ENCODE measurements at places on chromosomes 5 and 9.

DNA sequence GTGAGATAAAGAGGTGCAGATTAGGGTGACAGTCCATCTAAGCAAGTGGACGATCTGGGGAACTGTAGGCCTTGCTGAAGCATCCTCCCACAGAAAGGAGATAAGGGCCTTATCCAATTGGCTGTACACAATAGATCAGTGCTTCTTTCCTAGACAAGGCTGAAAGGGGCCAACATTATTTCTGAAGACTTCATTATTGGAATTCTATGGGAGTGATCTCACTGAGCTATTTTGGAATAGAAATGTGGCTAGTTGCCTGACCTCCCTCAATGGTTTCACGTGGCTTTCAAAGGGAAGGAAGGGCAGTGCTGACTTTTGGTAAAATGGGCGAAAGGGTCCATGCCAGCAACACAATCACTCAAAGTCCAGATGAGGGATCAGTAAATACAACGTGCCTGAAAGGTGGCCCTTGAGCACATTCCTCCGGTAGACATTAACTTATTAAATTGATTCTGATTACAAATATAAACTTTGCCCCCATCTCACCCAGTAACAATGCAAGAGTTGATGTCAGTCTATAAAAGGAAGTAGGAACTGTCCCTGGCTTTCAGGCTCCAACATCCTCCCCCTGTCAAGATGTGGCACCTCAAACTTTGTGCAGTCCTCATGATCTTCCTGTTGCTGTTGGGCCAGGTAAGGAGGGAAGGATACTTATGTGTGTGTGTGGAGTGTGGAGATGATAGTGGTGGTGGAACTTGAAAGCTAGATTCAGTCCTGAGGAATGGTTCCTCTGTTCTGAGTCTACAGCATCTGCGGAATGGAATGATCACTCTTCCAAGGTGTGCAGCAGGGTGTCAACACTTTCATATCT is at the start of gene LEAP2:
TSS of gene LEAP2 (plus strand) at position 550 of the 811 bp plus-strand sequence. CDS start at position 577, 27 bp downstream.
- DNase-seq = no peak

DNA sequence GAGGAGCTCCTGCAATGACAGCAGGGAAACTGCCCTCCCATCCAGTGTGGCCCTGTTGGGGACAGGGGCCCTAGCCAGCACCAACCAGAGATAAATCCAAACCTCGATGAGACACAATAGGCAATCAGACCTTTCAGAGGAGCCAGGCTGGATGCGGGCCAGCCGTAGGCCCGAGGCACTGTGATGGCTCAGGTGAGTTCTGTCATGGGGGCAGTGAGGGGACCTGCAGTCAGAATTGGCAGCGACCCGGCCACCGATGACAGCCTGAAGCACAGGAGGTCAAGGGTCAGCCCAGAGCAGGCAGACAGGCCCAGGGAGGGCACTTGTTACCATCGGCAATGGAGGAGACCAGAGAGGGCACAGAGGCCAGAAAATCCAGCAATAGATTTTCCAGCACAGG is 90.8 kb downstream of the FRMD3 start:
- DNase-seq = no peak

- DNase-seq = no peak
These were observed 13.0 kb downstream of the RGS7BP start for GRCh38 chr5:64518793-64519192.

- no peak for DNase-seq
These were observed 15.5 kb upstream of the FCN1 start for GRCh38 chr9:134933076-134933659.

- DNase-seq = no peak
These were observed 1.9 kb upstream of the CLTB start for GRCh38 chr5:176418251-176418650.

DNA sequence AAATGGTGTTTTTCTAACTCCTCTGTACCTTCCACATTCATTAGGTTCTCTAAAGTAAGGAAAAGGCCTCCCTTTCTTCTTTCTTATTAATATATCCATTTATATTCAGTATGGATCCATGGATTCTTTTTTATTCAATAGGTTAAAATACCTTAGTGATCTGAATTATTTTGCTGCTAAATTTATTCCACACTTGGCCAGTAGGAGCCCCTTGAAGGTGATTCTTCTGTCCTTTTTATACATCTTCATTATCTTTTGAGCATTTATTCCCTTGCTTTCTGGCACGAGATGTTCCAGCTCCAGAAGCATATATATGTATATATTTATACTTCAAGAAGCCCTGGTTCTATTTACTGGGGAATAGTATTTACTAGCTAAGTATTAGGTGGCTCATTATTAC is 311.8 kb upstream of the SGCD start:
- DNase-seq = no peak

- DNase-seq = no peak
These were observed 1315.5 kb upstream of the C9orf72 start for GRCh38 chr9:28888806-28889205.

DNA sequence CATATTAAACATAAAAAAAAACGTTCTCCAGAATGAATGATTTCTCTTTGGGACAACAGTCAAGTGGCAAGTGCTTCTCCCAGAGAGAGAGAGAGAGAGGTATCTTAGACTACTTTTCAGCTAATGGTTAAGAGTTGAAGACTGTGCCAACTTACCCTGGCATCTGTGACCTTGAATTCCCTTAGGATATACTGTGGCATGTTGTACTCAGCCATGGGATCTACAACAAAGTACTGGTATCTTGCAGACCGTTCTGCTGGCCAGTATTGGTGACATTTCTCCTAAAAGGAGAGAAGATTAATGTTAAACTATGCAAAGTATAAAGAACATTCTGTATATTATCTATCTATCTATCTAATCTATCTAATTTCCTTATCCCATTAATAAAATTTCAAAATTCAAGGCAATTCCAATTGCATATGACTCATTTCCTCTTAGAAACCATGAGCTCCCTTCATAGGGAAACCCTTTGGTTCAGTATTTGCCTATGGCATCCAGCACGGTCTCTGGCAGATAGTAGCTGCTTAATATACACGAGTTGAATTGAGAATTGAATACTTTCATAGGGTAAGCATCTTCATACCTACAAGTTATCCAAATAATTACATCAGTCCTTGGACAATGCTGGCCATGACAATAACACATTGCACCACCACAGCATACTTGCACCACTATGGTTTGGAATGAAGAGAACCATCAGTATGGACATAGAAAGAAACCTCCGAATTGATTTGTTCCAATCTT is 539.4 kb upstream of the DMAC1 start:
- no peak for DNase-seq

- peak; percentile 73 for DNase-seq
These were observed 2.3 kb upstream of the TSC1 start for GRCh38 chr9:132946631-132947295.

GRCh38 chr5:31921852-31922305 is 252.2 kb downstream of the GOLPH3 start:
- no peak for DNase-seq

- DNase-seq = no peak
These were observed 15.6 kb downstream of the IRF1 start for GRCh38 chr5:132474881-132475496.

GRCh38 chr9:96156171-96156974 is 145.6 kb downstream of the HSD17B3 start:
- no peak for DNase-seq

GRCh38 chr5:149397530-149397929 is 18.4 kb upstream of the IL17B start:
- DNase-seq = no peak

GRCh38 chr5:127085796-127086195 is 12.5 kb upstream of the C5orf63 start:
- DNase-seq = no peak

GRCh38 chr5:149517461-149518122 is 33.6 kb downstream of the CSNK1A1 start:
- no peak for DNase-seq

GRCh38 chr5:93583768-93584595 is 960 bp downstream of the NR2F1 start:
- DNase-seq = peak; percentile 77

DNA sequence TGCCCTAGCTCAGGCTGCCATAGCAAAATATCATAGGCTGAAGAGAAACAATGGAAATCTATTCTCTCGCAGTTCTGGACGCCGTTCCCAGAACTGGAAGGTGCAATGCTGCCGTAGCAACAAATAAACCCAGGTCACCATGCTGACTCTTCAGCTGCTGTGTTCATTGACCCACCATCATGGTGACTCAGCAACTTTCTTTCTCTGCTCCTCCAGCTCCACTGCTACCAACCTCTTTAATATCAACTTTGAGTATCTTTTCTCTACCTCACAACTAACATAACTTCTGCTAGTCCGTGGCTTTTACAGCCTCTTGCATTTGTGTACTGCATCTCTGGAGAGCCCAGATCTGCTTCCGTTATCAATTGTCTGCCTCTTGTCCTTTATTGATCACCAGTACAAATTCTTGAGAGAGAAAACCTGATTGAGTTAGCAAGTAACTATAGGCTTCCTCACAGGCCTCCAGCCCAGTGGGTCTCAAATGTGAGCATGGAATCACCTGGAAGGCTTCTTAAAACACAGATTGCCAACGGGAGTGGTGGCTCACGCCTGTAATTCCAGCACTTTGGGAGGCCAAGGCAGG is 47.3 kb upstream of the SLC30A5 start:
- no peak for DNase-seq

DNA sequence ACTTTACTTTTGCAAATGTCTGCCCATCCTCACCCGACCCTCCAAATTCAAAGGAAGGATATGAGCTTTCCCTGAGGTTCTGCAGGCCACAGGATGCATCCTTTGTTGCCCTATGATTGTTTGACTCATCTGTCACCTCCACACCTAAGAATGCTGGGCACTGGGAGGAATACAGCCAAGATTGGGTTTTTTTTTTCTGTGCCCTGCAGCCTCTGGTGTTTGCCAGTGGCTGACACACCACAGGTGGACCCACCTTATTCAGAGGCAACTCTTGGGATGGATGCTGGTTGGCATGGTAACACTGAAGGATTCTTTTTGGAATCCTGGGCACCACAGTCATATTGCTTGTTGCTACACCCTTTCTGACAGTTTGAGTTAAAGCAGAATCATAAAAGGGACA is 29.7 kb downstream of the C9orf152 start:
- DNase-seq = no peak

DNA sequence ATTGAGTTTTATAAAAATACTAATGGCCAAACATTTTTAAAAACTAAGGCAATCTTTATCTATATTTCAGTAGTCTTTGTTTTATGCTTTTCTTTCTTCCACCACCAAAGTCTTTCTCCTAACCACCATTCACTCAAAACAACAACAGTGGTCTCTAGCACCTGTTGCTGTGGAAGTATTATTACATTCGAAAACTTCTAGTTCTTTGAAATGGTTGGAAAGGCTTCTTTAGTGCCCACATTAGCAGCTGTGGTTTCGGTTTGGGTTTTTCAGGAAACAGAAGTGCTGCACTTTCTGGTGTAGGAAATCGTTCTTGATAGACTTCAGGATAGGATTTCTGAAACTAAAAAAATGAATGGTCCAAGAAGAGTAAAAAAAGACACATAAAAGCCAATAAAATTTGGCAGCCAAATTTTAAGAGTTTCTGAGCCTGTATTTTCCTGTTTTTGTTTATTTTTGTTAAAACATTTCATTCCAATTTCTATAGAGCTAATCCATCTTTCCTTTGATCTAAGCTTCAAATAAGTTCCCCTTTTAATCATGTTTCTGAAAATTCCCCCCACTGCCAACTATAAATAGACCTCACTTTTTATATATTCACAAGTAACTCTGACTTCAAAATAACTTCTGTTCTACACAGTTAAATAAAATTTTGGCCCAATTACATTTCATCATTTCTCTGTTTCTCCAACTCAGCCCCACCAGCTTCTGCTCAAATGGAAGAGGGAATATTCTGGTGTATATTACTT is 102.2 kb downstream of the DEPDC1B start:
- DNase-seq = no peak

DNA sequence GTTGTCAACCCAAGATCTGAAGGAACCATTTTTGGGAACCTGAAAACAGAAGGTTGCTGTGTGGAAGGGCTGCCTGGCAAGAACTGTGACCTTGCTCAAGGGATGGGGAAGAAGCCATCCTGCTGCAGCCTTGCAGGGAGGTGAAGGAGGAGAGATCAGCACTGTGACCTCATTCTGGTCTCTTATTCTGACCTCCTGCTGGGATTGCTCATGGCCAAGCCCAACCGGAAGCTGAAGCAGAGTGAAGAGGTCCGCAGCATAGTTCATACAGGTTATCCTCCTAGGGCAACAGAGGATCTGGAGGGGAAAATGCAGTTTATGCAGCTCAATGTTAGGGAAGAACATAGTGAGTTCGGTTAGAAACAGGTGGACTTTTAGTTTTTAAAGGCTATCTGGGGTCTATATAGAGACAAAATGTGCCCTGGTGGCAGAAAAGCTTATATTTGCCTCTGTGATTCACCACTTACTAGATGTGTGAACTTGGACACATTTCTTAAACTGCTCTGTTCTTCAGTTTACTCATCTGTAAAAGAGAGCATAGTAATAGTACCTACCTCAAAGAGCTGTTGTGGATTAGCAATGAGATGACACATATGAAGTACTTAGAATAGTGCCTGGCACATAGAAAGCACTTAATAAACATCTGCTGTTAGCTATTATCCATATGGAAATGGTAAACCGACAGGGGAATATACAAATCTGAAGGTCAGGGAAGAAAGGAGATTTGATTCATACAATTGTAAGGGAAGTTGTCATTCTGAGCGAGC is 57.9 kb upstream of the BNC2 start:
- no peak for DNase-seq

- DNase-seq = peak; percentile 26
These were observed 210.2 kb upstream of the ACTBL2 start for GRCh38 chr5:57692582-57693487.

DNA sequence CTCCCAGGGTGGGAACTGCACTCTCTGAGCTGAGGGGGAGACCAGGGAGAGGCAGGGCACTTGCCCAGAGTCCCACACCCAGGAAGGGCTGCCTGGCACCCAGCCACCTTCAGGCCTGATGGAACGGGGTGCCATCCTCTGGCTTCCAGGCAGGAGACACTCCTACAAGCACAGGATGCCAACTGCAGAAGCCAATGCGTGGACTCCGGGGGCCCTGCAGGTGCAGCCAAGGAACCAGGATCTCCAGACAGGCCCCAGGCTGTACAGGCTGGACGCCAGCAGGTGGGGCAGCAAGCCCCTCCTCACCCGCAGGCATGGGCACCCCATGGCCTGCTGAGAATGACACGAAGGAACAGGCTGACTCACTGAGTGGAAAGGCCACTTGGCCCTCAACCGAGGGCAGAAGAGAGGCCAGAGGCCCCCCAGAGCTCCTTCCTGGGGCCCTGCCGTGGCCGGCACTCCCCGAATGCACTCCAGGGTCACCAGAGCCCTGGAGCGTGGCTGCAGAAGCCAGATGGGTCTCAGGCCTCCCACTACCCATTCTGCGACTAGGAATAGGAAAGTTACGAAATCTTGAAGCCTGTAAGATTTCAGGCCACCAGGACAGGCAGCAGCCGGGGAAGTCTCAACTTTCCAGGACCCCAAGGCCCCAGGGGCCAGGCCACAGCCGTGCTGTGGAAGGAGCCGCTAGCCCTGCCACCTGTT is 15.7 kb downstream of the NACC2 start:
- DNase-seq = no peak

GRCh38 chr9:109245310-109245897 is 75.5 kb downstream of the EPB41L4B start:
- no peak for DNase-seq
